Suppressor macrophage treated with lipopolysaccharide for 1 hour (primary cell): ENCODE measurements at places on chromosomes 13 and 19.
A peak's percentile ranks its signal among the peaks of the same experiment; 100 is the strongest.

DNA sequence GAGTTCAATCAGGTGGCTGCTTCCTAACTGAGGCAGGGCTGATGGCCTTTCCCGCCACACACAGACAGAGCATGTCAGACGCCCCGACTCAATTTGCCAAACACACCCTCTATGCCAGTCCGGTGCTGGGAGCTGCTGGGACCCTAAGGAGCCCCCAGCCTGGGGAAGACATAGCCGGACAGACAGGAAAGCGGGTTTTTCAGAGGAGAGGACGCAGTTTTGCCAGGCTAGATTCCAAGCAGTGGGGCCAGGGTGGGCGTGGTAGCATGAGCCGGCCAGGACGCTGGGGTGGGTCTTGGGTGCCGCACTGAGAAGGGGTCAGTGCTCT is 19.8 kb downstream of the MAST3 start:
- no peak for DNase-seq

DNA sequence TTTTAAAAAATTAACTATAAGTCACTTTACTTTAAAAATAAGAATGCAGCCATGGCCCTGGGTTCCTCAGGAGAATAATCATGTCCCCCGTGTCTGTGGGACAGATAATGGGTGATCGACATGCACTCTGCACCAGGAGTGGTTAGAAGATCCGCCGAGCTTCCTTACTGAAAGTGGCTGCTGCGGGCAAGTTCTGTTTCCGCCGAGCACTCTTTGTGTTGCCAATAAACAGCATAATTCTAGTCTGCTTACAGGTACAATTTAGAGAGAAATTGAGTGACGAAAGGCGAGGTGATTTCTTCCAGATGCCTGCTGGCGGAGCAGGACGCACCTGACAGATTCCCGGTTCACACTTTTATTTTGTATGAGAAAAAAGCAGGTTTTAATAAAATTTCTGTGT is 139.0 kb downstream of the SOX1 start:
- DNase-seq: no peak

GRCh38 chr13:92963029-92963428 is 263.6 kb upstream of the GPC6 start:
- DNase-seq: no peak

DNA sequence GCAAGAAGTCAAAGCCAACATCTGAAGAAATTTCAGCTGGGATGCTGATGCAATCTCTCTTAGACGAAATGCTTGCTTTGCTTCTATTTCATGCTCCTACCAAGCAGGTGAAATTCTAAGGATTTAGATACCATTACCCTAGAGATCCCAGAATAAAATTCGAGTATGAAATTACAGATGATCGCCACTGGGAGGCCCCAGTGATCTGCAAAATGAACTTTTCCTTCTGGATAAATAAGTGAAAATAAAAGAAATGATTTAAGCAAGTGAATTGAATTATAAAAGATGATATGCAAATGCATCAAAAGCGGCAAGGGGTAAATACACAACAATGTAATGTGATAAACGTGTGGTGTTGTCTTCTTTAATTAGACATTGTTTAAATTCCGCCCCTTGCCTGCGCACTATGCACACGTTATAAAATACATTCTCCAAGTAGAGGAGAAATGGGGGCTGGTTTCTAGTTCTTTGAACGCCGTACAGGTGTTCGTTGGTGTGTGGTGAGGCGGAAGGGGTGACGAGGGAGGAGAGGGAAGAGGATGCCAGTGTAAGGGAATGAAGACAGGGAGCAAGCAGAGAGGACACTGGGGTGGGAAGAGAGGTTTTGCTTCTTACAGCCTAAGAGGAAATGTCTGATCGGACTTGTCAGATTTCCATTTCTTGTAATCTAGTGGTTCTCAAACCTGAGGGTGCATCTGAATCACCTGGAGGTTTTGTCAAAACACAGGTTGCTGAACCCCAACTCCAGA is 58.0 kb downstream of the ERCC5 start:
- peak; percentile 16 for DNase-seq

GRCh38 chr13:25659091-25659795 is 287.5 kb downstream of the ATP8A2 start:
- no peak for DNase-seq

GRCh38 chr19:3961007-3961406 is 9.9 kb downstream of the DAPK3 start:
- DNase-seq: no peak

DNA sequence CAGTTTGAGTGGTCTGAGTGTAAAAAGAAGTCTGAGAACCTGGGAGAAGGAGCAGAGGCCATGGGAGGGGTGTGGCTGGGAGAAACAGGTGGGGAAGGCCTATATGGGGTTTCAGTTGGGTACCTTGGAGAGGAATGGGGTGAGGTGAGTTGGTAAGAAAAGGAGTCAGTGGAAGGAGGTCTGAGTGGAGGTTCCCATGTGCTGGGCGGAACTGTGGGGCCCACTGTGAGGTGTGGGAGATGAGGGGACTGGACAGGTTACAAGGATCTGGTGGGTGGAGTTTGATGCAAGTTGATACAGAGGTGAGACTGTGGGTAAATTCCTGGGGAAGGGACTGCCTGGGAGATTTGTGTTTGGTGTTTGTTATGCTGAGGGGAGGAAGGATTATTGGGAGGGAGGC is 2.1 kb downstream of the ZNF574 start:
- DNase-seq: no peak

DNA sequence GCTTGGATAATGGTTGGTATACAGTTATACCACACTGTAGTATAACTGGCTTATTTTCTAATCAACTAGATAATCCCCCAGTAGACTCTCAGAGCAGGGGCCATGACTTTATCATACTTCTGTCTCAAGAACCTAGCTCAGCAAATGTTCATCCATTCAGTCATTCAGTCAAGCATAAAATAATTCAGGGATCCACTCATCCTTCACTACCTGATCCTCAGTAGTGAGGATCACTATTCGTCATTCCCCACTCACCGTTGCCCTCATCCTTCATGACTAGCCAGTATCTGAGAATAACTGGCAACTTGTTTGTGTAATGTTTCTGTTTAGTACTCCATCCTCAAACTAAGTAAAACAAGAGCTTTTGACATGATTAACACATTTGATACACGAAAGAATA is 77.6 kb downstream of the TSC22D1 start:
- DNase-seq: no peak

GRCh38 chr13:102122147-102122546 is 279.7 kb downstream of the FGF14 start:
- DNase-seq: no peak

- no peak for DNase-seq
Observed at GRCh38 chr13:114145256-114145655, 12.8 kb upstream of the RASA3 start.

GRCh38 chr19:36006955-36007354 is 1.7 kb downstream of the SYNE4 start:
- DNase-seq: no peak

GRCh38 chr13:41458187-41458760 is 924 bp downstream of the RGCC start:
- DNase-seq: peak; percentile 68

DNA sequence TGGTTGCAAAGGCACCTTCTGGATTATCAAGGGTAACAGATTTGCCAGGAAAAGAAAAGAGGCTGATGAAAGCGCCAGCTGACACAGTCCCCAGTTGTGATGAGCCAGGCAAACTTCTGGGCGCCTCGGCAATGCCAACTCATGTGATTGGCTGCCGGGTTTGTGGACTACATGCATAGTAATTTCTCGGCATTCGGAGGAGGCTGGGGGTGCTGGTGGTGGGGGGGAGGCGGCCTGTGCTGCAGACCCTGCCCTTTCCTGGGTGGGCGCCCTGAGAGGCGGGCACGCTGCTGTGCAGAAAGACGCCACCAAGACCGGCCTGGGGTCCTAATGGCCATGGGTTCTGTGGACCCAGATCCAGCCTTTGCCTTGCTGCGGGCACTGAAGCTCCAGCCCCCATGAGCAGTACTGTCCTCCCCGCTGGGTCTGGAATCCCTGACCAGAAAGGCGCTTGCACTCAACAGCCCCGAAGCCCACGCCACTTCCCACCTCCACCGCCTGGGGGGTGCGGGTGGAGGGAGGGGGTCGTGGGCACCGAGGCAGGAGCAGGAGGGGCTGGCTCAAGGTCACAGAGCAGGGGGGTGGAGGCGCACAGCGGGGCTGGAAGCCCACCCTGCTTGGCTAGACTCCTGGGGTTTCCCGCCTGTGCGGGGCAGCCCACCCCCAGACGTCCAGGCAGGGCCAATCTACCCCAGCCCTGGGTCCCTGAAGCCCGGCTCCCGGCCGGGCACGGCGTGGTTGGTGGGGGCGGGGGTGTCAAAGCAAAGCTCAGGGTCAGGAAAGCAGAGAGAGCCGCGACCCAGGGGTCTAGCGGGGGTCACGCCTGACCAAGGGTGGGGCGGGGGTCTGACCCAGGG is 1.0 kb downstream of the DIRAS1 start:
- peak; percentile 32 for DNase-seq

- DNase-seq: peak; percentile 50
Observed at GRCh38 chr13:39263033-39263432, 224.8 kb downstream of the NHLRC3 start.

- DNase-seq: no peak
Observed at GRCh38 chr13:92984151-92984550, 242.5 kb upstream of the GPC6 start.

DNA sequence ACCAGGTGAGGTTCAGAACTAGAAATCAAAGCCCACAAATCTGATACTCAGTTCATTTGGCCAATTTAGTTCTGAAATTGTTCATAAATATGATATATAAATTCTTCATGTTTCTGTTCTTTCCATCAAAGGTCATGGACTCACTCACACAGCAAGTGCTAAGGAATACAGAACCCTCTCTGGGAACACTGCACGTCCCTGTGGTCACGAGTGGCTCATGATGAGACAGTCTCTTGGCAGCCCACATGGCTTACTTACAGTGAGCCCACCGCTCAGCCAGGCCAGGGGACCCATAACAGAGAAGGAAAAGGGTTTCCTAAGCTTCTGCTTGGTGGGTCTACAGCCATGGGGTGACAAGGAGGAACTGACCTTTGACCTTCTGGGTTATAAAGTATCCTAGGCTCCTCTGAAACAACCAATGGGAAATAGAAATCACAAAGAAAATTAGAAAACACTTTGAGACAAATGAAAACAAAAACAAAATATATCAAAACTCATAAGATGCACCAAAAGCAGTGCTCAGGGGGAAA is 67.4 kb downstream of the CDADC1 start:
- DNase-seq: no peak

- no peak for DNase-seq
Observed at GRCh38 chr13:96994017-96994857, at the start of gene OXGR1. TSS of gene OXGR1 (minus strand) at chr13:96994476. CDS start at chr13:96987759, 6,717 bp downstream.

GRCh38 chr13:49366841-49367240 is 77.0 kb downstream of the CAB39L start:
- no peak for DNase-seq

GRCh38 chr13:108855737-108856387 is 226.5 kb downstream of the MYO16 start:
- no peak for DNase-seq

GRCh38 chr19:51783372-51783771 is 11.6 kb upstream of the FPR3 start:
- peak; percentile 81 for DNase-seq

DNA sequence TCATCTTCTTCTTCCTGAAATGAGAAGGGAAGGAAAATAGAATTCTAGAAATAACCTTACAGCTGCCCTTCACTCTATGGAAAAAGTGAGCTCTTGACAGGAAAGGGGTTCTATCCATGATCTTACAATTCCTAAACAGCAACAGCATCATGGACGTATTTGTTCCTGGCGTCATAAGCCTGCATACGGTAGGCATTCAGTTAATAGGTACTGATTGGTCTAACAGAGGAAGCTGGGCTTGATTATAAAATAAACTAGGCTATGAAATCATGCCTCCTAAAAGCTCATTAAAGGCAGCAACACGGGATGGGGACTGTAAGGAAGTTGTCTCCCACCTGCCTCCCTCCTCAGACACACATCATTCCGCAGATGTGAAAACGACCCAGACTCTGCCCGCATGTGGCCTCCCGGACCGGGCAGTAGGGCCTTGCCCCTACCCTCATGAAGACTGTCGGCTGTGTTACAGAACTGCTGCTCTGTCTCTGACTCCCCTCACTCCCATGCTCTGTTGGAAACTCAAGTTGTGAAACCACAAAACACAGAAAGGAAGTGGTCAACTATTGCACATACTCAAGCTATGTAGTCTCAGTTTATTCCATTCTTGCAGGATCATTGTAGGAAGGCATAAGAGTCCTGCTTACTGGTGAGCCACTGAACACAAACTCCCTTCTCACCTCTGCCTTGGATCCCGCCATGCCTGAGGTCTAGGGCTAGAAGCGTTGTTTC is 129.8 kb downstream of the DLEU7 start:
- DNase-seq: peak; percentile 93

DNA sequence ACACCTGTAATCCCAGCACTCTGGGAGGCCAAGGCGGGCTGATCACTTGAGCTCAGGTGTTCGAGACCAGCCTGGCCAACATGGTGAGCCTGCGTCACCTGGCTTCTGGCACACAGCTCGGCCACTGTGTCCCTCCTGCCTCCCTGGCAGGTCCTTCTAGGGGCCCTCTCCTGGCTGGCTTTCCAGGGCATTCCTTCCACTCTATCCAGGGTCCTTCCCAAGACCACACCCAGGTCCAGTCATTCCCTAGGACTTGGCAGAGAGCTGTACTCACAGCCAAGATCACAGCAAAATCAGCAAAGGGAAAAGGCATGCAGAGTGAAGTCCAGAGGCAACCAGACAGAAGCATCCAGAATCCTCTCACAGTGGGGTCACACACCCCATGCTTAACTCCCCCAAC is 9.7 kb upstream of the HSH2D start:
- no peak for DNase-seq

DNA sequence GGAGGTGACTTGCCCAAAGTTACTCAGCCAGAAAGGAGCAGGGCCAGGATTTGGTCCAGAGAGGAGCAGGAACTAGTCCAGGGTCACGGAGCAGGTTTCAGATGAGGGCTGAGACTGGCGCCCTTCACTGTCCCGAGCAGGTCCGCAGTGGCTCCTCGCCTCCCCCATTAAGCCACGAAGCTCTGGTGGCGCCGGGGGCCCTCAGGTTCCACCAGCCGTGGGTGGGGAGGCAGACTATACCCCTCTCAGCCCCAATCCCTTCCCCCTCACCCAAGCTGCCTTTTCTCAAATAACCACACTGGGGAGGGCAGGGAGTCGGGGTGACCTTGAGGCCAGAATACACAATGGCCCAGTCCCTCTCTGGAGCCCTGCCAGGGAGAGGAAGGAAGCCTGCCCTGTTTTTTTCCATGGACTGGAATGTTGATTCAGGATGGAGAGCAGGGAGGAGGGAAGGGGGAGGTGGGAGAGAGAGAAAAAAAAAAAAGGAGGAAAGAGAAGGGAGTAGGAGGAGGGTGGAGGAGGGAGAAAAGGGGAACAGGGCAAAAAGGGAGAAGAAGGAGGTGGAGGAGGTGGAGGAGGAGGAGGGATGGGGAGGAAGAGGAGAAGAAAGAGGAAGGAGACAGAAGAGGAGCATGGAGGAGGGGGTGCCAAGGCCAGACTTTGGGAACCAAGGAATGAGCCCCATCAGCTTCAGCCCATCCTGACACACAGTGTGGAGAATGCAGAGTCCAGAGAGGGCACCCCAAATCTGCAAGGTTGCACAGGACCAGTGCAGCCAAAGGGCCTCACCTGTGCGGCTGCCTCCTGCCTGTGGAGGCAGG is 19.7 kb downstream of the CEACAM16 start:
- no peak for DNase-seq
